Bronchial smooth muscle cell (primary cell): ENCODE measurements at places on chromosomes 6 and 20. TPM values are rescaled to one million over a fixed set of nuclear protein-coding genes. Genes with fewer than 3 reads are reported as not detected.

Gene ZSCAN23
- 5.7 and 6.1 TPM in 2 replicates for total RNA-seq

Gene TBXT
- not detected in 2 replicates for total RNA-seq

Gene SLC2A10
- 40.6 and 42.4 TPM in 2 replicates for total RNA-seq

Gene LRP11
- total RNA-seq = 62.1 and 76.1 TPM in 2 replicates

Gene SLC32A1
- not detected in 2 replicates for total RNA-seq

Gene HLA-DMB
- total RNA-seq = 0.09 and 0.79 TPM in 2 replicates

Gene SNAP25
- 4.5 and 13.6 TPM in 2 replicates for total RNA-seq

Gene GSTA5
- not detected in 2 replicates for total RNA-seq

Gene VEGFA
- total RNA-seq = 41.8 and 164 TPM in 2 replicates

Gene NOTCH4
- 0.77 and 0.79 TPM in 2 replicates for total RNA-seq

Gene MATN4
- 0.17 TPM in 1 of 2 replicates, not detected in the other for total RNA-seq

Gene NFATC2
- total RNA-seq = under 0.01 and 0.09 TPM in 2 replicates

Gene EEF1A2
- total RNA-seq = 0.43 and 0.79 TPM in 2 replicates

Gene SIRPD
- not detected in 2 replicates for total RNA-seq

Gene FAM217A
- not detected in 2 replicates for total RNA-seq

Gene RAET1L
- not detected in 2 replicates for total RNA-seq

Gene FAM184A
- total RNA-seq = under 0.01 and 0.16 TPM in 2 replicates

Gene PLTP
- 27.0 and 67.7 TPM in 2 replicates for total RNA-seq

Gene MACROD2
- 0.43 and 0.63 TPM in 2 replicates for total RNA-seq

Gene CRISP3
- not detected in 2 replicates for total RNA-seq

Gene MUC21
- total RNA-seq = not detected in 2 replicates

Gene MTFR2
- total RNA-seq = 0.16 and 1.0 TPM in 2 replicates

Gene HIVEP2
- total RNA-seq = 3.9 and 5.8 TPM in 2 replicates

Gene DACT2
- not detected in 2 replicates for total RNA-seq

Gene BMP2
- 0.86 and 2.2 TPM in 2 replicates for total RNA-seq

Gene C20orf141
- 0.32 TPM in 1 of 2 replicates, not detected in the other for total RNA-seq

Gene DBNDD2
- 0.34 and 0.63 TPM in 2 replicates for total RNA-seq

Gene SPEF1
- 0.16 and 0.26 TPM in 2 replicates for total RNA-seq

Gene FGD2
- total RNA-seq = not detected in 2 replicates

Gene COX4I2
- 0.43 TPM in 1 of 2 replicates, not detected in the other for total RNA-seq

Gene BTNL2
- not detected in 2 replicates for total RNA-seq

Gene ARMH2
- not detected in 2 replicates for total RNA-seq

Gene WFDC10B
- 0.26 TPM in 1 of 2 replicates, not detected in the other for total RNA-seq

Gene IMPG1
- not detected in 2 replicates for total RNA-seq

Gene MCHR2
- not detected in 2 replicates for total RNA-seq

Gene PTK6
- 0.09 and 0.16 TPM in 2 replicates for total RNA-seq

Gene RCAN2
- 0.09 and 1.6 TPM in 2 replicates for total RNA-seq

Gene ILRUN
- 29.4 and 35.3 TPM in 2 replicates for total RNA-seq

Gene TNFRSF21
- total RNA-seq = 19.2 and 21.0 TPM in 2 replicates

Gene CRNKL1
- total RNA-seq = 26.2 and 26.6 TPM in 2 replicates

Gene DZANK1
- total RNA-seq = 0.47 and 0.60 TPM in 2 replicates

Gene SLC22A3
- total RNA-seq = under 0.01 and 0.09 TPM in 2 replicates

Gene CTAGE9
- under 0.01 TPM in 1 of 2 replicates, not detected in the other for total RNA-seq
